ENCODE measurements at places on chromosomes 3 and 15.

DNA sequence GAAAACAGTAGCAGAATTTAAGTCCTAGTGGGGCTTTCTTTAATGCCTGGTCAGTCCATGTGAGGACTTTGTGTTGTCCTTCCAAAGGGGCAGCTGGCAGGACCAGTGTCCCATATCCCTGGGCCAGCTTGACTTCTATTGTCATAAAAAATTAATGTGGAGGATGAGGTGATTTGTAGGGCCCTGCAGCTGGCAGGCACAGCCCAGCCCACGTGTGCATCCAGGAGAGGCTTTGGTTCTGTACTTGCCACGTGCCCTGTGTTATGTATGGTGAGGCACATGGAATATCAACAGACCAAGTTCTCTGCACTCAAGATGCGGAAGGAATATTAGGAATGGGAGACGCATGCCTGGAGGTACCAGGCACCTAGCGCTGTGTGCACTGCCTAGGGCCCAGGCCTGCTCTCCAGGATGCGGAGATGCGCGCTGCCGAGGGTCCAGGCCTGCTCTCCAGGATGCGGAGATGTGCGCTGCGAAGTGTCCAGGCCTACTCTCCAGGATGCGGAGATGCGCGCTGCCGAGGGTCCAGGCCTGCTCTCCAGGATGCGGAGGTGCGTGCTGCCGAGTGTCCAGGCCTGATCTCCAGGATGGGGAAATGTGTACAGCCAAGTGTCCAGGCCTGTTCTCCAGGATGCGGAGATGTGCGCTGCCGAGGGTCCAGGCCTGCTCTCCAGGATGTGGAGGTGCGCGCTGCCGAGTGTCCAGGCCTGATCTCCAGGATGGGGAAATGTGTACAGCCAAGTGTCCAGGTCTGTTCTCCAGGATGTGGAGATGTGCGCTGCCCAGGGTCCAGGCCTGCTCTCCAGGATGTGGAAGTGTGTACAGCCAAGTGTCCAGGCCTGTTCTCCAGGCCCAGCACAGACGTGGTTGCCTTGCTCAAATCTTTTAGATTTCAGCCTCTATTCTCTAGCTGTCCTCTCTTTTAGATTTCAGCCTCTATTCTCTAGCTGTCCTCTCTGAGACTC is 183.3 kb upstream of the ROPN1 start:
- DNase-seq: no peak

DNA sequence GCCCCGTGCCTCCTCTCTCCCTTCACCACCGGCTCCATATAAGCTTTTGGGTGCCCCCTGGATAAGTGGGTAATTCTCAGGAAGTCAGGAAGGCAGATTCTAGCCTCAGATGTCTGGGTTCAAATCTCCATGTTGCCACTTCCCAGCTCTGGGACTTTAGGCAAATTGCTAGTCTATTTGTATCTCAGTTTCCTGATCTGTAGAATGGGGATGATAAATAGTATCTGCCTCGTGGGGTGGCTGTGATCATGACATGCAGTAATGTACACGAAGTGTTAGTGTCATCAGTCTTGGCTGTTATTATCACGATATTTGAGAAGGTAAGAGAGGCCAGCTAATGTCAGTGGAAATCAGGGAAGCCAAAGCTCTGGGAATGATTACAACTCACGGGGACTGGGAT is 43.3 kb downstream of the MUC4 start:
- DNase-seq: no peak

GRCh38 chr3:24111711-24112110 is 166.6 kb downstream of the NR1D2 start:
- DNase-seq: no peak

DNA sequence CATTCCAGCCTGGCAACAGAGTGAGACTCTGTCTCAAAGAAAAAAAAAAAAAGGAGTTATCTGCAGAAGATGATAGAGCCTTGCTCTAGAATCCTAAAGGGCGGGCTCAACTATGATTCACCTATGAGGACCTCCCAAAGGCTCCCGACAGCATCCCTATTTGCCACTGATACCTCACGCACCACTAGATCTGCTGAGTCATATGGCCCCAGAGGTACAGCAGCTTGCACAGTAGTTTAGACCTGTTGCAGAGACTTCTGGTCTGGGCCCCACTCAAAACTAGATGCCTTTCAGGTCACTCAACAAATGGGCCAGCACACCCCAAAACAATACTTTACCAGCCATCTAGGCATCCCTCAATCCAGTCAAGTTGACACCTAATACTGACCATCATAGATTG is 38.1 kb upstream of the PTX3 start:
- DNase-seq: no peak

DNA sequence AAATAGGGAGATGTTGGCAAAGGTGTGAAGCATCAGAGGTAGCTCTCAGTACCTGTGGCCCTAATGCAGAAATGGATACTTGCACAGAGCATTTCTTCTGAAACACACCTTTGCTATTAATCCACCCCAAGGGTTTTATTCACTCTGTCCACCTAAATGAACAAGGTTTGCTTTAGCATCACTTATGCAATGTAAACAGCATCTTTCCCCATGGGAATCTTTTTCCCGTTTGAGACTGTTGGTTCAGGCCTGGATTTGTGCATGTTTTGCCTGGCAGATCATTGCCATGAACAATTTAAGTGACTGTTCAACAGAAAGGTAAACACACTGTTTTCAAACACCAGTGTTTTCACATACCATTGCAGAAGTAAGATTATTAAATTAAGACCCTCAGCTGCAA is 508.3 kb downstream of the SOX2 start:
- DNase-seq: no peak

GRCh38 chr15:67401336-67401735 is 119.6 kb upstream of the C15orf61 start:
- DNase-seq: no peak

GRCh38 chr15:34883042-34883441 is 86.5 kb downstream of the AQR start:
- no peak for DNase-seq

GRCh38 chr15:60964527-60964926 is 264.6 kb downstream of the RORA start:
- DNase-seq: no peak

- peak; percentile 96 for DNase-seq
Measured at GRCh38 chr3:64666171-64666588, 21.6 kb downstream of the ADAMTS9 start.

- DNase-seq: no peak
Measured at GRCh38 chr3:49462222-49462621, 7.8 kb upstream of the DAG1 start.

GRCh38 chr3:52225452-52226228 is at the start of gene TLR9:
Gene TLR9, minus strand, starts transcription at chr3:52225645. Its CDS starts 116 bp downstream, at chr3:52225529.
- no peak for DNase-seq

DNA sequence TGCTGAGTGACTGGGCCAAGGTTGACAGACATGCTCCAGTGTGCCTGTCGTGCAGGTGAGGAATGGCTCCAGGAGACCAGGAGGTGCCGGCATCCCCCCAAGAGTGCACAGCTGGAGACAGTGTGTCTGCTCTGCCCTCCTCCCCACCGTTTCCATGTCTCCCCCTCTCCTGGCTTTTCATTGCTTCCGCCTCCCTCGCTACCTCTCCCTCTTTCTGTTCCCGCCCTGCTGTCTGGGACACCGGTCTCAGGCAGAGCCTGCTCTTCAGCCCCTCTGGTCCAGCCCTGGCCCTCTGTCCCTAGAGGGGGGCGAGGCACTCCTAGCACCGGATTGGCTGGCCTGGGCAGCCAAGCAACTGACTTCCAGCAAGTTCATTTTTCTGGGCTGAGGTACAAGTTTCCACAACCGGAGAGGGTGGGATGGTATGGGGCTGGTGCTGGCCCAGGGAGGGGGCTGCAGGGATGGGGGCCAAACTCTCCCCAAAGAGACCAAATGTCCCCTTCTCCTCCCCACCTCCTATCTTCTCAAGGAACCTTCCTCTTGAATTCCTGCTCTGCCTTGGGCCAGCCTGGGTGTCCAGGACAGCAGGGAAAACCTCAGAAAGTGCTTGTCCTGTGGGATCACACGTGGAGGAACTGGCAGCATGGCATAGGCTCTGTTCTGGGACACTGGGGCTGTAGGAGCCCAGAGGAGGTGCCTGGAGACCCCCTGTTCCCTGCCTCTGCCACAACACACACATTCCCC is 32.6 kb downstream of the PRKCD start:
- DNase-seq: no peak
